Cardiac fibroblast (primary cell): ENCODE measurements at places on chromosomes 6 and 20.

GRCh38 chr20:20303742-20304141, 64.2 kb upstream of the INSM1 start:
- no peak for DNase-seq

GRCh38 chr6:151111670-151112069, 128.1 kb upstream of the AKAP12 start:
- DNase-seq = no peak

GRCh38 chr6:88612631-88613030, 350.8 kb downstream of the RNGTT start:
- DNase-seq = no peak

DNA sequence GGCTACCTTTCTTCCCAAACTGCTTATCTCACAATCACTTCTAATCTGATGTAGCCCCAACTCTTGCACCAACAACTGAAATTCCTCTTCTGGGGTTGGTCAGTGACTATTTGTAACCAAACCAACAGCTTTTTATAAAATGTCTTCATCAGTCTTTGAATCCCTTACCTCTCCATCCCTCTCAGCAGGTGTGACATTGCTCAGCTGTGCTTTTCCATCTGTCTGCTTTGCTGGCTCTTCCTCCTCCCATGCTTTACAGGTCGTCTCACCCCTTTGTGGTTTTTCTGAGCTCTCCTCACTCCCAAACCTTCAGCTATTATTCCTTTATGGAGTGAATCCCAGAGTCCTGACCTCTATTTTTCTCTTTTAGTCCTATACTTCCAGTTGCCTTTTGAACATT, 5.9 kb downstream of the MAP7 start:
- DNase-seq = no peak
